ENCODE measurements at places on chromosomes 12 and 14. TPM values are rescaled to one million over a fixed set of nuclear protein-coding genes. Genes with fewer than 3 reads are reported as not detected.

The TAS2R10 gene
- total RNA-seq: not detected

The PPP1R36 gene
- 0.24 TPM for total RNA-seq

The ISCA2 gene
- 34.9 TPM for total RNA-seq

The DENR gene
- 54.2 TPM for total RNA-seq

The NTS gene
- total RNA-seq: 63.5 TPM

The OTOGL gene
- not detected for total RNA-seq

The GMFB gene
- 41.8 TPM for total RNA-seq

The KLRC2 gene
- 1.7 TPM for total RNA-seq

The TARBP2 gene
- total RNA-seq: 41.3 TPM

The PKP2 gene
- 9.3 TPM for total RNA-seq

The NKX2-8 gene
- total RNA-seq: 3.3 TPM

The EPYC gene
- total RNA-seq: not detected

The GALNT9 gene
- total RNA-seq: 4.0 TPM

The PSMC1 gene
- 218 TPM for total RNA-seq

The IL31 gene
- total RNA-seq: not detected

The DACT1 gene
- total RNA-seq: 0.47 TPM

The VDR gene
- 3.5 TPM for total RNA-seq

The C12orf54 gene
- total RNA-seq: not detected

The OR4E2 gene
- total RNA-seq: not detected

The PLEKHG7 gene
- not detected for total RNA-seq

The CATSPERB gene
- total RNA-seq: not detected

The PLBD2 gene
- total RNA-seq: 25.4 TPM

The STRAP gene
- total RNA-seq: 200 TPM

The ZNF384 gene
- total RNA-seq: 61.4 TPM

The LTBP2 gene
- 7.7 TPM for total RNA-seq

The CLEC6A gene
- total RNA-seq: not detected

The SERPINA1 gene
- 2.8 TPM for total RNA-seq

The FAM161B gene
- total RNA-seq: 1.8 TPM

The GPR84 gene
- 0.09 TPM for total RNA-seq

The LGR5 gene
- total RNA-seq: not detected

The MED13L gene
- total RNA-seq: 26.4 TPM

The NT5DC3 gene
- 32.8 TPM for total RNA-seq

The GALNT16 gene
- total RNA-seq: 3.3 TPM

The PIWIL1 gene
- not detected for total RNA-seq

The SLCO1B1 gene
- 0.38 TPM for total RNA-seq

The GRIP1 gene
- total RNA-seq: 2.1 TPM

The OR6J1 gene
- not detected for total RNA-seq

The NR4A1 gene
- total RNA-seq: 39.5 TPM

The MOK gene
- 19.5 TPM for total RNA-seq

The IFT43 gene
- 36.1 TPM for total RNA-seq

The DLGAP5 gene
- 35.2 TPM for total RNA-seq

The KCNH3 gene
- 2.2 TPM for total RNA-seq

The SYT10 gene
- total RNA-seq: not detected

The WDHD1 gene
- 12.5 TPM for total RNA-seq

The CLEC2B gene
- total RNA-seq: 1.3 TPM

The SMIM41 gene
- not detected for total RNA-seq

The ABCD2 gene
- total RNA-seq: 0.01 TPM

The MYH6 gene
- 0.11 TPM for total RNA-seq

The KRT71 gene
- not detected for total RNA-seq

The LPAR5 gene
- 0.71 TPM for total RNA-seq

The MMAB gene
- total RNA-seq: 29.4 TPM

The ALDH1L2 gene
- 4.7 TPM for total RNA-seq

The SNW1 gene
- total RNA-seq: 92.2 TPM

The ATXN3 gene
- total RNA-seq: 22.3 TPM

The FOXM1 gene
- 104 TPM for total RNA-seq

The FGF6 gene
- not detected for total RNA-seq

The MRPL52 gene
- total RNA-seq: 212 TPM

The FOXG1 gene
- total RNA-seq: 0.25 TPM

Measured in A549 treated with dexamethasone at 1 μM for 4 hours (cell line).